ENCODE measurements at places on chromosomes 12 and 14. TPM values are rescaled to one million over a fixed set of nuclear protein-coding genes. Genes with fewer than 3 reads are reported as not detected.
A peak's percentile ranks its signal among the peaks of the same experiment; 100 is the strongest.

GRCh38 chr14:104434214-104435076 lies 145.1 kb upstream of the C14orf180 start:
- DNase-seq: no peak

GRCh38 chr12:85280165-85280983 lies at the start of gene ALX1:
Gene ALX1 (plus strand): TSS chr12:85280220. CDS start chr12:85280262, 42 bp downstream.
- DNase-seq: no peak

C12orf54 gene
- 0.74 TPM for polyA plus RNA-seq

GRCh38 chr14:92951912-92952471 lies 29.0 kb downstream of the CHGA start:
- peak; percentile 61 for DNase-seq

- no peak for DNase-seq
Measured at GRCh38 chr14:92520102-92521057, 6.8 kb downstream of the RIN3 start.

FZD10 gene
- polyA plus RNA-seq: 0.39 TPM

DNA sequence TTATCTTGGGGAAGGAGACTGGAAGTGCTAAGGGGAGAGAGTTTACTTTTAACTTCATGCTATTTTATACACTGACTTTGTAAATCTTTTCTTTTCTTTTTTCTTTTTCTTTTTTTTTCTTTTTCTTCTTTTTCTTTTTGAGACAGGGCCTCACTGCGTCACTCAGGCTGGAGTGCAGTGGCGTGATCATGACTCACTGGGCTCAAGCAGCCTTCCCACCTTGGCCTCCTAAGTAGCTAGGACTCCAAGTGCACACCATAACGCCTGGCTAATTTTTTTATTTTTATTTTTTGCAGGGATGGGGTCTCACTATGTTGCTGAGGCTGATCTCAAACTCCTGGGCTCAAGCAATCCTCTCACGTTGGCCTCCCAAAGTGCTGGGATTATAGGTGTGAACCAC lies 294.6 kb upstream of the PRICKLE1 start:
- no peak for DNase-seq

GRCh38 chr12:119068129-119068856 lies 87.0 kb downstream of the SRRM4 start:
- DNase-seq: no peak

DNA sequence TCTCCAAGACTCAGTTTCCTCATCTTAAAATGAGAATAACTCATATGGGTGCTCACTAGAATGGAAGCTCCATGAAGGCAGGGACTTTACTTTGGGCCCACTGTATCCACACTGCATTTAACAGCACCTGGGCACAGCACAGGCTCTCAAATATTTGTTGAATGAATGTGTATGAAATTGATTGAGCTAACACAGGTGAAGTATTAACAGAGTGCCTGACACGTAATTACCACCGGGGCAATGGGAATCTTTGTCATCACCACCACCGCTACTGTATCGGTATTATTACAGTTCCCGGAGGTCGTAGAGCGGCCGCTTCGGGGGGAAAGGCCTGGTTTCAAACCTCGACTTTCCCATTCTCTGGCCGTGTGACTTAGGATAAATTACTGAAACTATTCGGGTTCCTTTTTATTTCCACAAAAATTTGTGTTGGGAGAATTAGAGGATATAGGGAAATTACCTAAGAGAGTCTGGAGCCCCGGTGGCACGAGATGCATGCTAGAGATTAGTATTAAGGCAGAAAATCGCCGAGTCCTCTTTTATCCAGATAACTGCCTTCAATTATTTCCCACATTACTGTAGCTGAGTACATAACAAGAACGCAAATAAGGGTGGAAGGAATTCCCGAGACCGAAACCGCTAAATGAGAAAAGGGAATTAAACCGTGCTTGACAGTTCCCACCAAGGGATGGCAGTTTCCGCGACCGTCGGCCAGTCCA lies 1.0 kb upstream of the RIC8B start:
- DNase-seq: no peak

DNA sequence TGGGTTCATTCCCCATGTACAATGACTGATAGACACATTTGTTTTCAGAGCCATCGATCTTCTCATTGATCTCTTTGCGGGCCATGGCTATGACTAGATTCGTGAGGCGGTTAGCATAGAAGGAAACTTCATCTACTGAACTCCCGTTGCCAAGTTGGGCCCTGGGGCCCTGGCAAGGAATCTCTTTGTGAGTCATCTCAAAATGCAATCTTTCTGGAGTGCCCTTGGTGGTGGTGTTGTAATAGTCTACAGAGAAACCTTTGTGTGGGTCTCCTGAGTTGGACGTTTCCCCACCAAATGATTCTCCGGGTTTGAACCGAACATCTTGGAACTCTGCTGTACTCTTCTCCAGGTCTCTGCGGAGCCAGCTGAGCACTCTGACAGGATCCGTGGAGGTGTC lies 20.4 kb downstream of the AKAP3 start:
- DNase-seq: no peak

DNA sequence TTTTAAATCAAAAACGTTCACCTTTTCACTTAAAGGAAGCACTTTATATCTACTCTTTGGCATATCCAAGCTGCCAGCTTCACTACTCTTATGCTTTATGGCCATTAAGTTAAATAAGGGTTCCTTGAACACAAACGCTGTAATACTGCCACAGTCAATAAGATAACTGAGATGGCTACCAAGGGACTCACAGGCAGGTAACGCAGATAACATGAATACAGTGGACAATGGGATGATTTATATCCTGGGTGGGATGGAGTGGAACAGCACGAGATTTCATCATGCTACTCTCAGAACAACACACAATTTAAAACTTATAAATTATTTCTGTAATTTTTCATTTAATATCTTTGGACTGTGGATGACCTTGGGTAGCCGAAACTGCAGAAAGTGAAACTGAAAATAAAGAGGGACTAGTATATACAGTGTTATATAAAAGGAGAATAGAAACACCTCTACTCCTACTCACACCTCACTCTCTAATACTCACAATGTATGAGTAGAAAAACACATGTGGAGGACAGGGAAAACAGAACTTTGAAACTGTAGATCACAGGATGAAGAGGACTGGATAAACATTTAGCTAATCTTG lies 367.3 kb downstream of the C12orf50 start:
- no peak for DNase-seq

SOCS4 gene
- polyA plus RNA-seq: 10.9 TPM

ADSS1 gene
- polyA plus RNA-seq: 10.2 TPM

GRCh38 chr12:11577658-11578260 lies 71.7 kb upstream of the ETV6 start:
- DNase-seq: no peak
